IMR-90 (cell line): ENCODE measurements at places on chromosomes 13 and 19.

GRCh38 chr13:87274209-87274819 lies 396.9 kb upstream of the SLITRK5 start:
- peak; percentile 47 for DNase-seq

DNA sequence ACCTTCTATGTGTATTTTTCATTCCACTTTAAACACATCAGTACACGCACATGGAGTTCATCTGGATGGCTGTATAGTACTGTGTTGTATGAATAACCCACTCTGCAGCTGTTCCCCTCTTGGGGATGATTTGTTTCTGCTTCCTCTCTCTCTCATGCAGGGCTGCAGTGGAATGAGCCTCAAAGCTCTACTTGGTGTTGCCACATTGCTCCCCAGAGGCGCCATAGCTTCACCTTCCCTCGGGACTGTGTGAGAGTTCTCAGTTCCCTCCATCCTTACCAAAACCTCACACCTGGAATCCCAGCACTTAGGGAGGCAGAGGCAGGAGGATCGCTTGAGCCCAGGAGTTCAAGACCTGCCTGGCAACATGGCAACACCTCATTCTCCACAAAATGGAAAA lies 28.4 kb upstream of the GPR183 start:
- DNase-seq, result no peak

- no peak for DNase-seq
Observed at GRCh38 chr19:54429176-54429495, 13.9 kb downstream of the TTYH1 start.

- DNase-seq, result no peak
Observed at GRCh38 chr19:54959840-54960239, 6.3 kb upstream of the NLRP2 start.

- no peak for DNase-seq
Observed at GRCh38 chr19:19817357-19817756, 4.2 kb downstream of the ZNF506 start.

DNA sequence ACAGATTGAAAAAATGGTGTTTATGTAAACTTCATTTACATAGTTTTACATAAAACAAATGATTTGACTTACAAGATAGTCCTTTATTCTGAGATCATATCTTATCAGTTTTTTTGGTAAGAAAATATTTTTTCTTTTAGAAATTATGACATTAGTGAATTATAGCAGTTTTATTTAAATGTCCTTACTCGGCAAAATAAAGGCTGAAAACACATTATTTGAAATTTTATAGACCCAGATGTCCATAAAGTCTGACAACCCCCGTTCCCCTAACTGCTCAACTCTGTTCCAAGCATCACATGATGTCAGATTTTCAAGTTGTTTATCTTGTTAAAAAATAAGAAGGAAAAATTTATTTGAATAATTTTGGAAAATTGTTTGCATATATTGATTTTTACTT lies 46.7 kb upstream of the RFC3 start:
- no peak for DNase-seq

DNA sequence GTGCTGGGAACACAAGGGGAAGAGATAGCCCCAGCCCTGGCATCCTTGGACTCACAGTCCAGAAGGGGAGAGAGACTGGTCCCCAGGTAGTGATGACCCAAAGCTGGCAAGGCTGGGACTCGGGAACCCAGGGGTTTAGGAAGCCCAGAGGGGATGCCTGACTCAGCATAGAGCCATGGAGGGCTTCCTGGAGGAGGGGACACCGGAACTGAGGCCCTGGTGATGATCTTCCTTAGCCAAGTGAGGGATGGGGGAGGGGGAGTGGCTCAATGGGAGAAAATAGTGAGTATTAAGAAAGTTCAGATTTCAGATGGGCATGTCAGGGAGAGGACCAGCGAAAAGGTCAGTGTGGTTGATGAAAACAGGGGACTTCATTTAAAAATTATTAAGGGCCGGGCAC lies 26.8 kb downstream of the EXOC3L2 start:
- no peak for DNase-seq

DNA sequence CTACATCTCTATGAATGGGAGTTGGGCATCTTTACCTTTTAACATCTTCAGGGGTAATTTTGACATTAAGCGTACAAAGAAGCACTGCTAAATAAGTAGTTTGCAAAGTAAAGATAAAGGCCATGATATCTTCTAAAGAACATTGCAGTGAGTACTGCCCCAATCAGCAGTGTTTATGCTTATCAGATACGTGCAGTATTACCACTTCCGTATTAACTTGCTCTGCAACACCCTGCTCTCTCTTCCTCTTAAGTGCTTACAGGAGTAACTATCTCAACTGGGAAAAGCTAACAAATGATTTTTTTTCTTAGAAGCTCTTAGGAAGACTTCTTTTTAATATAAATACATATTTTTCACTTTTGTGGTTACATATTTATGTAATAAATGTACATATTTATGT lies 793.7 kb upstream of the SLC10A2 start:
- DNase-seq, result no peak

GRCh38 chr13:34933349-34933748 lies 8.7 kb upstream of the NBEA start:
- DNase-seq, result no peak

- no peak for DNase-seq
Observed at GRCh38 chr13:41273831-41274441, 10.6 kb upstream of the MTRF1 start.

GRCh38 chr19:13329766-13330165 lies 176.5 kb downstream of the CACNA1A start:
- DNase-seq, result peak; percentile 31

DNA sequence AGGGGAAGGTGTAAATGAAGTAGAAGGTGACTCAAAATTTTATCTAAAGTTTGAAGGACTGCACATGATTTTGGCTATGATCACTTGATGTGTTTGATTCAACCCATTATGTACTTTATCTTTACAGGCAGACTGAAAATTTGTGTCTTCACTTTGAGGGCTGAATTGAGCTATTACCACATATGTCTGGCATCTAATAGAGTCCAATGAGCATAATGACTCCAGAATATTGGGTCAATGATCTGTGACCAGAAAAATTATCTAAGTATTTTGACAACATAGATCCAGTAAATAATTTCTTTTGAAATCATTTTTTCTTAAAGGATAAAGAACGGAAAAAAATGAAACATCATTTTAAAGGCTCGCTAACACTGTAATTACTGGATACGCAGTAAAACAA lies 2810.0 kb downstream of the PCDH9 start:
- DNase-seq, result no peak
